Hypothalamus (tissue), 51 donors: ENCODE measurements at places on chromosomes 1 and 21.

DNA sequence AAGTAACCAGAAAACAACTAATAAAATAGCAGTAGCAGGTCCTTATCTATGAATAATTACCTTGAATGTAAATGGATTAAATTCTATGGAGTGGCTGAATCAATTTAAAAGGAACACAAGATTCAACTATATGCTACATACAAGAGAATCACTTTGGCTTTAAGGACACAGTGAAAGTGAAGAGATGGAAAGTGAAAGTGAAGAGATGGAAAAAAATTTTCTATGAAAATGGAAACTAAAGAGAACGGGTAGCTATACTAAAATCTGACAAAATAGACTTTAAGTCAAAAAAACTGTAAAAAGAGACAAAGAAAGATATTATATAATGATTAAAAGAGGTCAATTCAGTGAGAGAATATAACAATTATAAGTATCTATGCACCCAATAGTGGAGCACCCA lies 54.7 kb downstream of the C1orf185 start:
- DNase-seq, result no peak

DNA sequence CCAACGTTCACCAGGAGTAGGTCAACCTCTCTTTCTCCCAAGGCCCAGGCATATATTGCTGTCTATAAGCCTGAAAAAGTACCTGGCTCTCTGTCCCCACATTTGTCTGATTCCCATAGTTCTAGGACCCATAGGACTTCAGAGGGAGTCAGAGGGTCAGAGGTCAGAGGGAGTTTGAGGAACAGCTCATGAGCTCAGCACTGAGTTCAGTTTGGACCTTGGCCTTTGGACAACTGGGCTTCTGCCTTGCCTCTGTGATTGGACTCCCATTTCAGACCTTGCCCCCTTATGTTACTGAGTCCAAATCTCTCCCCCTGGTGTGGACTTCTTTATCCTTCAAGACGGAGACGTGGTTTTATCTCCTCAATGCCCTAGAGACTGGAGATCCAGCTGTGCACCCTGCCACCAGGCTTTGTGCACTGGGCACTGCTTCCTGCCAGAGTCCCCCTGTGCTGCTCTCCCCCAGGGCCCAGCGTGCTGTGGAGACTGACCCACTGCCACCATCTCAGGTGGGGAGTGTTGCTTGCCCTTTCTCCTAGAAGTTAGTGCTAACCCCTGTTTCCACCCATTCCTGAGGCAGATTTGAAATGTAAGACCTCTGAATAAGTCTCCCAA lies 3.2 kb downstream of the CTSE start:
- no peak for DNase-seq

GRCh38 chr1:22317920-22318243 lies 133.8 kb upstream of the ZBTB40 start:
- DNase-seq, result no peak

GRCh38 chr21:32302560-32302959 lies 3.9 kb downstream of the MRAP start:
- DNase-seq, result no peak

DNA sequence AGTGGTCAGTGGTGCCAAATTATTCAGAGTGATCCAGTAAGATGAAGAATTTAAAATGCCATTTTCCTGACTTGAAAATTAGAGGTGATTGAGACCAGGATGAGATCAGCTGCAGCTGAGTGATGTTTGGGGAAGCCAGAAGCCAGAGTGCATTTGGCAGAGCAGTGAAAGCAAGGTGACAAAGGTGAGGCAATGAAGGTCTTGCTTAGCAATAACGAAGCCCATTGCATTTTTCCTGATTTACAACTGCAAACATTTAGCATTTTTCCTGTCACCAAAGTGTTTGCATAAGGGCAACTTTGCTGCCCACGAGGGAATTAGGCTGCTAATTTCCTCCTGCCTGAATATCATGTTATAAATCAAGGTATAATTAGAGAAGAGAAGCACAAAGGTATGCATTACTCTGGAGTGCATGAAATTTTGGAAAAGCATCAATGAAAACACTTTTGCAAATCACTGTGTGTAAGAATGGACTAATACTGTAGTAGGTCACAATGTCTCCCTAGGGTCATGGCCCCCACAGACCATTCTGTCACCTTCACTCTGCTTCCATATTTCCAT lies 188.2 kb upstream of the LYPLAL1 start:
- no peak for DNase-seq

DNA sequence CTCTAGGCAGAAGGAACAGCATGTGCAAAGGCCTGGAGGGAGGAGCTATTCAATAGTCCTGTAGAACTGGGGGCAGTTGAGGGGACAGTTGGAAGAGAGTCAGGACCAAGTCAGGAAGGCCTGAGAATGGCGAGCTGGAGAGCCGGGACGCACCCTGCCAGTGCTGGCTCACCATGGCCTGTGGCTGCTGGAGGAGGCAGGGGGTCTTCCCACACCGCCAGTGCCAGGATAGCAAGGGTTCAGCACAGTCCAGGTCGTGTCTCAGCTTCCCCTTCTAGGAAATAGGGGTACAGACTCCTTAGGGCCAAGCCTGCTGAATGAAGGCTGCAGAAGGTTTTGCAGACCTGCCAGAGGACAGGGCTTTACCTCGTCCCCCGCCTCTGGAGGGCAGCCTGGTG lies 7.3 kb downstream of the PODN start:
- no peak for DNase-seq

DNA sequence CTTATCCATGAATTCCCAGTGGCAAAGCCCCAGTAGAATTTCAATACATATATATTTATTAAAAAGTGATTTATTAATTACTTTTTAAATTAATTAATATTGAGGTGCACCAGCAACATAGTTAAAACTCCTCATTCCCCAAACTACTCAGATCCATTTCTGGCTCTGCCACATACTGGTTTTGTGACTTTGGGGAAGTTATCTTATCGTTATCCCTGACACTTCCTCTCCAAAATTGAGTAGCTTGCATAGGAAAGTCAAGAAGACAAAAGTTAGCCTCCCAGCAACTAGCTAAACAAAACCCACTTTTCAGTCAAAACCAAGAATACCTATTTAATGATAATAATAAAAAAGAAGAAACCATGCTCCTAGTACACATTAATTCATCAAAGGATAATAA lies 35.9 kb downstream of the TCP10L start:
- no peak for DNase-seq
